ENCODE measurements at places on chromosomes 1 and 21. TPM values are rescaled to one million over a fixed set of nuclear protein-coding genes. Genes with fewer than 3 reads are reported as not detected.

The ETV3L gene
- total RNA-seq = not detected

The FAM78B gene
- total RNA-seq = 0.13 TPM

GRCh38 chr21:25638660-25639550, at the start of gene JAM2:
JAM2 (plus strand) TSS chr21:25639258; CDS start chr21:25639822, 564 bp downstream.
- DNase-seq = no peak

DNA sequence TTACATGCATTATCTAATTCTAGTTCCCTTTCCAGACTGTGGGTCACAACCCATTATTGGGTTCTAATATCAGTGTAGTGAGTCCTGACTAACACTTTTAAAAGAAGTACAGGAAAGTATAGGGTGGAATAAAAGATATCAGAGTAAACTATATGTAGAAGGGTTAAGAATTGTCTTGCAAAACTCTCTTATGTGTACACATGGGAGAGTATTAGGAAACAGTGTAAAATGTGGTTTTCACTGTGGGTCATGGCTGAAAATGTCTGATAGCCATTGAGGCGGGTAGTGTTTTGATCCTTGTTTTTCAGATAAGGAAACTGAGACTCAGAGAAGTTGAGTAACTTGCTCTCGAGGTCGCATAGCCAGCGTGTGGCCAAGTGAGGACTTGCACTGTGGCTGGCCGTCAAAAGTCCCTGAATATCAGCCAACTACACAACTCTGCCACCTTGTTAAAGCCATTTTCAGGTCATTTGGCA, 18.5 kb upstream of the MTARC1 start:
- no peak for DNase-seq

GRCh38 chr1:167184081-167184480, 36.6 kb upstream of the POU2F1 start:
- no peak for DNase-seq

GRCh38 chr1:228938537-228938901, 203.2 kb downstream of the RHOU start:
- DNase-seq = no peak

DNA sequence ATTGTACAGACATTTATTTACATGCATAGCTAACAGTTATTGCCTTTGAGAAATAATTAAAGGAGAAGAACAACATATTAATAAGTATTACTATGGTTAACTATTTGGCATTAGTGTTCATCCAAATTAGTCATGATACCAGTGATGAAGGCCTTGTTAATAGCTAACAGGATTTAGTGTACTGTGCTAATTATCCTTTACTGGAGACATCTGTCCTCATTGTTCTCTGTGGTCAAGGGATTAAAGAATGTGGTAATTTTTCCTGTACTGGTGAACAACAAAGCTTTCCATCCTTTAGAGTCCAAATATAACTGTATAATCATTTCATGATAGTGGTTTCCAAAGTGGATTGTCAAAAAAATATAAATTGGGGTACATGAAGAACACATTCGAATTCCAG, 103.9 kb downstream of the ADGRL4 start:
- DNase-seq = no peak

- peak; percentile 54 for DNase-seq
Observed at GRCh38 chr1:233945573-233945972, 41.1 kb downstream of the SLC35F3 start.

- no peak for DNase-seq
Observed at GRCh38 chr1:66124670-66125069, 332.0 kb downstream of the PDE4B start.

GRCh38 chr1:224338150-224338838, 8.3 kb upstream of the NVL start:
- DNase-seq = peak; percentile 36

DNA sequence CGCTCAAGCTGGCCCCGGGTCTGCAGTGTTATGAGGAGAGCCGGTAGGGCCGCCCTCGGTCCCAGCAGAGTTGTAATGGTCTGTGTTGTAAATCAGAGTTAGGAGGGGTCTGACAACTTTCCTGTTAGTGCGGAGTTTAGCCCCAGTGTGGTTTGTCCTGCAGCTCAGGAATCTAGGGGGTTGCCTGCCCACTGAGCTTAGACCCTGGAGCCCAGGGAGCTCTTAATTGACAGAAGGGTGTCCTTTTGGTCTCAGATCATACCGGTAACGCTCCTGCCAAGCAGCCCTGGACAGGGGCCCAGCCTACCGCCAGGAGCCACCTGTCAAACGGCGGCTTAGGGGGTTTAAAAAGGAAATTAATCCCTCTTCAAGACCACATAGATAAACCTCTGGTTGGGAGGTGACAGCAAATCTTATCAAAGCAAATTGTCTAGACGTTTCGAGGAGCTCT, 164.4 kb downstream of the DYRK1A start:
- DNase-seq = no peak

All from bronchial epithelial cell (primary cell).